GM12891 (cell line): ENCODE measurements at places on chromosomes 7 and 10.

DNA sequence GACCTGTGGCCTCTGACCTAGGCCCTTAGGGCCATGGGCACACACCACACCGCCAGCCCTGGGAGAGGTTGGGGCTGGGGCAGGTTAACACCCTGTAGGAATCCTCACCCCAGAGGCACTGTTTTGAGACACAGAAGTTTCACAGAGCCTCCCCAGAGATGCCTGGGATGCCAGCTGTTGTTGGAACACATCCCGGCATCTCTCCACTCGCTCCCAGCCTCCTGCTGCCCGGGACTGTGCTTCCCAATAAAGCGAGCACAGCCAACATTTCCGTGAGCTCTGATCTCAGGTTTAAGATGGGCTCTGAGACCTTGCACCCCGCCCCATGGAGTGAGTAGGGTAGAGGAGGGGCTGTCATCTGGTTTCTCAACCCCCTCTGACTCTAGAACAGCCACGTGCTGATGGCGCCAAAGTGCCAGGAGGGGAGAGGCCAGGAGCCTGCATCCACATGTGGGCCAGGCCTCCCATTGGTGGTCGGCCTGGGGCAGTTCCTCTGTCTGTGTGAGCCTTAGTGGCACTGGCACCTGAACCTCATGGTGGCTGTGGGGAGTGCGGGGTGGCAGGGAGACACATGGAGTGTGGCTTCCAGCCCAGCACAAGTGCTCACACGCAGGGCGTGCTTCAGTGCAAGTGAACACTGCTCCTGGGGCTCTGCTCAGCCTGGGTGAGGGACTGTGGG lies 54.7 kb downstream of the RASGEF1A start:
- DNase-seq = no peak

- DNase-seq = no peak
Measured at GRCh38 chr10:118827466-118828155, 72.8 kb upstream of the CACUL1 start.

- DNase-seq = no peak
Measured at GRCh38 chr7:140656548-140657515, 15.9 kb upstream of the ADCK2 start.

DNA sequence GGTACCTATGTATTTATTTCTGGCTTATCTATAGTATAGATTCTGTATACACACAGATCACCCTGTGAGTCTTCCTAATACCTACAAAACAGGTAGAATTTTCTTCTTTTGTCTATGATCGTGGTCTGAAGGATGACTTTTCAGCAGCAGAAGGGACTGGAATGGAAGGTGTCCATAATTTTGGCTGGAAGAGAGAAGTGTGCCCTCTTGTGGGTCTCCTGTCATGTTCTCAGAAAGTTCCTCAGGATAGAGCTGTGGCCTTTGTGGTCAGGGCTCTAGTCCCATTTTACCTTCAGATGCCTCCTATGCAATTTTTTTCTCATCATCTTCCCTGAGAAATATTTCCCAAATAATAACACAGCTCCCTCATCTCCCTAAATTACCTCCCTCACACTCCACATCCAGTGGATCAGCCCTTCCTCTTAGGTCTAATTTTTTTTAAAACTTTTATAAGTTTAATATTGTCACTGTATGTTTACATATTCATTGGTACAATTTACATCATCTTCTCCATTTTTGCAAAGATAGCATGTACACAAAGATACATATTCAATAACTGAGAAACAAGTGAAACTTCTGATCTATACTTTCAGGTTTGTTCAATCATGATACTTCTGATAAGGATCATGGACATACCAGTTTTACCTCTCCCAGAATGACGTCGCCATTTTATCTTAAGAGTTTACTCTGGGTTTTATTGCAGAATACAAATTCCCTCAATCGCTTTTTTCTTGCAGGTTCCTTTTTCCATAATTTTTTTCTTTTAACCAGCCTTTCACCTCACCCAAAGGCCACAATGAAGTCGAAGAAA lies 112.7 kb downstream of the REEP3 start:
- no peak for DNase-seq

DNA sequence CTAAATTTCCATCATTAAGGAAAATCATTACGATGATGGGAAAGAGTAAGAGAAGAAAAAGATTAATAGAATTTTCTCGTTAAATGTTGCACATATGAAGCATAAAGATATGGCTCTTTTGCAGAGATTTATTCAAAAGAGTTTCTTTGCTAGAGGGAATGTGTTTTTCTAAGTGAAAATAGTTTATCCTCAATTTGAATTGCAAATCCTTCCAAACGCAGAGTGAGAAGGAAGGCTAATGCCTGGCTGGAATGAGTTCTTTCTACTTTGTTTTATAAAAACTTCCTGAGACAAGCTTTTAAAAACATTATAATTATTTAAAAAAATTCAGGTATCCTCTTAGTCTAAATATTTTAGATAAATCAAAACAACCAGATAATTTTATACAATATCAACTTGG lies 14.2 kb downstream of the CYP26A1 start:
- DNase-seq = no peak

DNA sequence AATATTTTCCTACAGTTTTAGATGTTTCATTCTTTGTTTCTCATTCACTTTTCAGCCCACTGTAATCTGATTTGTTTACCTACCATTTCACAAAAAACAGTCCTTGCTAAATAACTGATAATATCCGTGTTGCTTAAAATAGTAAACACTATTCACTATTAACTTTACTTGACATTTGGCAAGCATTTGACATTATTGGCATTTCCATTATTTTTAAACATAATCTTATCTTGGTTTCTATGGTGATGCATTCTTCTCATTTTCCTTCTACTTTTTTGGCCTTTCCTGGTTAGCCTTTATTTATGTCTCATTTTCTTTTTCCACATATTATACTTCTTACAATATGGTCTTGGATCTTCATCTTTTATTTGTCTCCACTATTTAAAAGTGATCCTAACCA lies 715.3 kb downstream of the DNAJB9 start:
- no peak for DNase-seq

GRCh38 chr10:12369982-12370381 lies 20.6 kb downstream of the CAMK1D start:
- no peak for DNase-seq

DNA sequence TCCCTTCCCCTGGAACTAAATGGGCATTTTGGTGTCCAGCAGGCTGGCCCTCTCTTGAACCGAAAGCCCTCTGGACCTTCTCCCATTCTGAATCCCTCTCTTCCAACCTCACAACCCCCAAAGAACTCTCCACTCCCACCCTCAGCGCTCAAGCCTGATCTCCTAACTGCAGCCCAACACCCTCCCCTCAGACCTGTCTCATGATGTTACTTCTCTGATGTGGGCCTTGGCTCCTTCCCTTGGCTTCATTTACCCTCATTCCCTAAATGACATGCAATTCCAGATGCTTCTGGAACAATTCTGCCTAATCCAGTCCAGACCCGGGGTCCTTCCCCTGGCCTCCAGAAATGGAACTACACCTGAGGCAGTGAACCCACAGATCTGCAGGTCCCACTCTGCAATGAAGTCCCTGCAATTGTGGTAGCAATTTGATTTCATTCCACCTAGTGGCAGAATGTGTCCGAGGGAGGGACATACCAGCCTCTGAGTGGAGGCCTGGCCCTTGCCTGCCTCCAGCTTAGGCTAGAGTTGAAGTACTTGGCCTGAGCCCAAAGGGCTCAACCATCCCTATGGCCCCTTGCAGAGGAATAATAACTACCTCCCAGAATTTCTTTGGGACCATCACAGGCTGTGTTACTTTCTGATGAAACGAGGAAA lies 4.1 kb upstream of the CEP41 start:
- no peak for DNase-seq

- DNase-seq = no peak
Measured at GRCh38 chr10:9451211-9451773, 1396.8 kb downstream of the GATA3 start.

DNA sequence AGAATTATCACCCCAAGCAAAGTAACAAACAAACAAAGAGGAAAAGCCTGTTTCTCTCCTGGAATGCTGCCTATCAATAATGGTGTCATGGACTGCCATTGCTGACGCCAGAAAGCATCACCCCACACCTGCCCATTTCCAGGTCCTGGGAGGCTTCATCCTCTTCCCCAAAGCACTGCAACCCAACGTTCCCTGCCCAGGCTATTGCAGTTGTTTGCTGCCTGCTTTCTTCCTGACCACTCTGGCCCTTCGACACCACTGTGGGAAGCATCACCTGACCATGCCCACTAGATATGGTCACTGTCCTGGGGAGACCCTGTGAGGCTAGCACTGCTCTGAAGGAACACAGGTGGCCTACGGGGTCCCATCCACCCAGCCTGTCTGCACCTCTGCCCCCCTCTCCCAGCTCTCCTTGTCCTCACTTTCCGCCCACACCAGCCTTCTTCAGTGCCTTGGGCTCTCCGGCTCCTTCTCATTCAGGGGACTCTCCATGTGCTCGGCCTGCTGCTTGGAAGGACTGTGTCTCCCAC lies 439.6 kb downstream of the GLRX3 start:
- no peak for DNase-seq

GRCh38 chr7:117323305-117323850 lies 520 bp upstream of the WNT2 start:
- DNase-seq = no peak
